ENCODE measurements at places on chromosomes 6 and 20.

DNA sequence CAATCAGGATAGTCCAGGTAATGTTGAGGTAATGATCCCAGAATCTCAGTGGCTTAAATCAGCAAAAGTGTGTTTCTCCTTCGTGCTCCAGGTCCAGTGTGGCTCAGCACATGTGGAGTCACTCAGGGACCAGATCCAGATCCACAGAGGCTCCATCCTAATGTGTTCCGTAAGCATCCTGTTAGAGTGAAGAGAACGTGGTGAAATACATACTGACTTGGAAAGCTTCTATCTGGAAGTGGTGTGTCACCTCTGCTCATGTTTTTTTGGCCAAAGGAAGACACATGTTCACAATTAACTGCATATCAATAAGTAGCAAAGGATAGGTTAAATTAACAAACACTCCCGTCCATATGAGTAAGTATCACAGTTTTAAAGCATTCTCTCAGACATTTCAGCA, 26.8 kb upstream of the PREP start:
- DNase-seq: no peak

- no peak for DNase-seq
These were observed 233.8 kb downstream of the BCKDHB start for GRCh38 chr6:80340280-80340679.

DNA sequence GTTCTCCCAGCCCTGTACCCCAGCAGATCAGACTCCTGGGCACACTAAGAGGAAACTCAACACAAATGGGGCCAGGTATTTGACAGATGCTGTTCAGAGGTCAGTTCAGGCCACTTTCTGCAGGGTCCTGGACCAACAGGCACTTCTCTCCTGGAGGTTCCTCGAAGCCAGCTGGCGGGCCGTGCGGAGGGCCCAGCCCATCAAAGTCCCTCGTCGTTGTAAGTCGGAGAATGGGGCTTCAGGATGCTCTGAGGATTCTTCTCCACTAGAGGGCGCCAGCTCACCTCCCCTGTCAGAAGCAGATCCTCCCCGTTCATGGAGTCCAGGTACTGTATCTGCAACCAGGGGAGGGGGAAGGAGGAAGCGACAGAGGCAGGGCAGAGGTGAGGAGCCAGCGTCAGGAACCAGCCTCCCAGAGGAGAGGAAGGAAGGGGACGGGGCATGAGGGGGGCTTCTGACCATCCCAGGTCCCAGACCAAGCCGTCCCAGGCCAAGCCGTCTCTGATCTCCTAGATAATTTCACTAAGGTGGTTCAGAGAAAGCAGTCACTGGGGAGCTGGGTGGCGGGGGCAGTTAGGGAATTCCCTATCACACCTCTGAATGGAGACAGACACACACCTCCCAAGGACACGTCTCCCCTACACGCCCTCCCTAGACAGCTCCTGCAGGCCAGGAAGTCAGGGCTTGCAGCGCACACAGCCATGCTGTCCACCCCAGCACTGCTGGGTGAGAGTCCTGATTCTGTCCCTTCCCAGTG, 11.7 kb upstream of the FAM83C start:
- DNase-seq: peak; percentile 49

- DNase-seq: no peak
These were observed 7.2 kb downstream of the MMS22L start for GRCh38 chr6:97275804-97276203.

- DNase-seq: no peak
These were observed 70.2 kb downstream of the RIN2 start for GRCh38 chr20:19828232-19828631.

DNA sequence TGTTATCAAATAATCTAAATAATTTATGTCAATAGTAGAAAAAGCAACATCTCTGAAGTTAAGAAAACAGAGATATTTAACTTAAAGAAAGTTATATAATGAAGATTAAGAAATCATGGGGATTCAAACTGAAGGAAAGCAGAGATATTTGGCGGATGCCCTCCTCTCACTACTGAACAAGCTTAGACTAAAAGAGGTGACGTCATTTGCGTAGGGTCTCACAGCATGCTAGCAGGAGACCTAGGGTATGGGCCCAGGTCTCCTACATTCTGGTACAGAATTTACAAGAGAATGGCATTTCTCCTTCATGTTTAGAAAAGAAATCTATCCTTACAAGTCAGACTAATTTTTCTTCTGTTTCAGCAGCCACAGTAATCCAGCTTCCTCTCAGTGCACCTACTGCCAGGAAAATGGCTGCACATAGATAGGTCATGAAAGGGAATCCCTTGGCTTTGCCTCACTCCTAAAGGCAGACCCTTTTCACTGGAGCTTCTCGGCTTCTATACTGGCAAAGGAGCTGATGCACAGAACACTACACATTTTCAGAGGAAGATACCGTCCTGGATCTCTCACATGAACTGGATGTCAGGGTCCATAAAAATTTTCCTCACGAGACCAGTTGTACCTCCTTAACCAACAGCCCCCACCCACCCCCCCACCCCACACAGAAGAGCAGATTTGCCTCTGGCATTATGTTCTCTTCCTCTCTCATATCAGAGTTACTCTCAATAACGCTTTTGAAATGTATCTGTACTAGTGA, 41.8 kb upstream of the DST start:
- no peak for DNase-seq

- DNase-seq: no peak
These were observed 229.0 kb downstream of the CDKAL1 start for GRCh38 chr6:20763296-20763695.

DNA sequence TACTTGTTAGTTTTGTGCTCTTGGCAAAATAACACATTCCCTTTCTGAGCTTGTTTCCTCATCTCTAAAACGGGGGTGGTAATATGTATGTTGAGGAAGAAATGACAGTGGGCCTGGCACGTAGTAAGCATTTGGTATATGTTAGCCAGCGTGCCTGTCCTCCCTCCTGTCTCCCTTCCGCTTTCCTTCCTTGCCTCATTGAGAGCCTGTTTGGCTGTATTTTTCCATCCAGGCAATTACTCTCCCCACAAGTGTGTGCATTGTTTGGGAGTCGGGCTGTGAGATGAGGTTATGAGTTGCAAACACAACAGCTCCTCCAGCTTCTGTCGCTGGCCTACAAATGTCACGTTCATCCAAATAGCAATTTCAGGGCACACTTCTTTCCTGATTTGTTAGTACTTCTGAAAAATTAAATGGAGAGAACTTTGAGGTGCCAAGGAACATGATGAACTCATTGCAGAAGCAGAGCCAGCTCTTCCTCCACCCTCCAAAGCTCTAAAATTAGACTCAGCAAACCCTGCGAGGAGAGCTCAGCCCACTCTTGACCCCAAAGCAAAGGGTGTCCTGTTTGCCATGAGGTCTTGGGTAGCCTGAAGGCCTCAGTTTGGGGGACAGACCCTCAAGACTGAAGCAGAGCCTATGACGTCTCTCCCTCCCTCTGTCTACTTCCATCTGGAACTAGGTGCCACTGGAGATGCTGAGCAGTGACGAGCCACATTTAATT, 50.7 kb upstream of the TOX2 start:
- DNase-seq: no peak

DNA sequence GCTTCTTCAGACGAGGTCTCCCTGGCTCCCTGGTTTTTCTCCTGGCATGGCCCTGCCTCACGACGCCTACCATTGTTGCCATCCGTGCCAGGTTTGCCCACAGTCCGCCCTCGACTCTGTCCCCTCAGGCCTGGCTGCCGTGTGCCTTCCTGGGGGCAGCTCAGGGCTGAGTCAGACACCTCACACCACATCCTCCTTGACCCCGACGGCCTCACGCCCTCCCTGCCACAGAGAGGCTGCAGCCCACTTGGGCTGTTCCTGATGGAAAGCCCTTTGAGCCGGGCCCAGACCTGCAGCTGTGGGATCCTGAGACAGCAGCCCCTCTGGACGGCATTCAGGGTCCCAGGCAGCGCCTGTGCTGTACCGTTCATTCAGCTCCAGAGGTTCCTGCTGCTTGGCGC, 108.3 kb downstream of the PSMB1 start:
- DNase-seq: no peak

GRCh38 chr6:90319044-90319443, 22.4 kb upstream of the BACH2 start:
- no peak for DNase-seq

DNA sequence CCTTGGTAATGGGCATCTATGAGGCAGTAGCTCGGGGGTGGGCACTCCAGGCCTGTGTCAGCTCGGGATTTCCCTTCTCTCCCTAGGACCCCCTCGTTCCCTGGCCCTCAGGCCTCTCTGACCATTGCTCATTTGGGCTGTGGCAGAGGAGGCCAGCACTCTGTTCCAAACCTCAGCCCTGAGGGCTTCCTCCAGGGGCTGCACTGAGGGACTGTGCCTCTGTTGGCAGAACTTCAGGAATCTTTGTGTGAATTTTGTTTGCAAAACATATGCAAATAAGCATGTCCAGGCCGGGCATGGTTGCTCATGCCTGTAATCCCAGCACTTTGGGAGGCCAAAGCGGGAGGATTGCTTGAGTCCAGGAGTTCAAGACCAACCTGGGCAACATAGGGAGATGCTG, 11.0 kb downstream of the PACSIN1 start:
- no peak for DNase-seq

- DNase-seq: no peak
These were observed 7.7 kb upstream of the BACH2 start for GRCh38 chr6:90304308-90304707.

DNA sequence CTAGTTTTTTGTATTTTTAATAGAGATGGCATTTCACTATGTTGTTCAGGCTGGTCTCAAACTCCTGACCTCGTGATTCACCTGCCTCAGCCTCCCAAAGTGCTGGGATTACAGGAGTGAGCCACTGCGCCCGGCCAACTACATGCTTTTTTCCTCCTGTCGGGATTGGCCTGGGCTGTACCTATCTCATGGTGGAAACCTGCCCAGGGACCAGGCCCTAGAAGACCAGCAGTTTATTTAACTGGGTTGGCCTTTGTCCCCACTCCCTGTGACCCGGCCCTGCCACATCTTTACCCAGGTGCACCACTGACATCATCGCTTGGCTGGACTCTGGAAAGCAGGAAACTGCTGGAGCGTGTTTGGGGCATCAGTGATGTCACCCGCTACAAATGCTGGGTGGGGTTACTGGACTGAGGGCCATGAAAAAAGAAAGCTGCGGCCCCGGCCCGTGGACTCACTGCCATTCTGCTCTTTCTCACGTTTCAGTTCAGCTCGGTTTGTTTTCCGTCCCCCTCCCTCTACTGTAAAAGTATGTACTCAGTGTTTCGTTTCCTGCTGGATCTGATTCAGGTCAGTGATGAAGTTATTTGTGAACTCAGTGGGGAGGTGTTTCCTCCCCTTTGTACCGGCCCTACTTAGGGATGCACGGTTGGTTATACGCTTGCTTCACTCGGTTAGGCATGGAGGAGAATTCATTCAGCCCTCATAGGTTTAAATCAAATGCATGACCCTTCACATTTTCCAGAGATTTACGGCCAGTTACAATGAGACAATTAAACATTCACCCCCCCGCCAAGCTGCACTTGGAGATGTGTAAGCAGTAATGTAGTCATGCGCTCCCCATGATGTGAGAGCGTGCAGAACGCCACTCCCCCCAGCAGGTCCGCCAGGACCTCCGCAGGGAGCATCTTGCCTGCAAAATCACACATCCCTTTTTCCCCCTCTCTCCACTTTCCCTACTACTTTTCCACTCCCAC, 179.3 kb downstream of the MTHFD1L start:
- DNase-seq: no peak

All from activated naive CD4-positive, alpha-beta T cell (primary cell).